Muscle of back (tissue), 13 donors: ENCODE measurements at places on chromosomes 7 and 10. TPM values are rescaled to one million over a fixed set of nuclear protein-coding genes. Genes with fewer than 3 reads are reported as not detected.

GRCh38 chr10:86018735-86019058 is 347.9 kb downstream of the GRID1 start:
- no peak for DNase-seq

DNA sequence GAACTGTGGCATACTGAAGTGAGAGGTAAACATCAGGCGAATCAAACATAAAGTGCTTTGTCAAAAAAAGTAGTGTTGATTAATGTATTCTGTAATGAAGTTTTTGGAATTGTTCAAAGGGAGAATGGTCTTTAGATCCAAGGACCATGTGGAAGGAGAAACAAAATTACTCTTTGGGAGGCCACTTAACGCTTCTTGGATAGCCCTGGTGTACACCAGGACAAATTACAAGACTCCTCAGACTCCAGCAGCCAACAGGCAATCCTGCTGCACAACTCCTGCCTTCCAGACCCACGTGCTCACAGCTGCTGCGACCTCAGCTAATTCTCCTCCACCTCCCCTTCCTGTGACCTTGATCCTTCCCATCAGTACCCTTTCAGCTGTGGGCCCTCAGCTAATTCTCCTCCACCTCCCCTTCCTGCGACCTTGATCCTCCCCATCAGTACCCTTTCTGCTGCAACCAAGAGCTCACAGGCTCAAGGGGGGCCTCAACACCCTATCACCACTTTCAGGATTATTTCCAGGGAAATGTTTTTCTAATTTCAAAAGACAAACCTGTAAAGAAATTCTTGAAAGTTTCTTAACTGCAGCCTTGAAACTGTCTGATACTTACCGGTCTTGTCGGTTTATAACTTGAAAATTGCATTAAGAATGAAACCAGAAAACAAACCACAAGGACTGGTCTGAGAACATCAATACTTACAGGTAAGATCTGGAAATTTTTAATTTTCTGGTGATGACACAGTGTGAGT is 29.7 kb upstream of the DDC start:
- no peak for DNase-seq

- DNase-seq, result no peak
These were observed 200.3 kb upstream of the PRSS1 start for GRCh38 chr7:142548978-142549377.

DNA sequence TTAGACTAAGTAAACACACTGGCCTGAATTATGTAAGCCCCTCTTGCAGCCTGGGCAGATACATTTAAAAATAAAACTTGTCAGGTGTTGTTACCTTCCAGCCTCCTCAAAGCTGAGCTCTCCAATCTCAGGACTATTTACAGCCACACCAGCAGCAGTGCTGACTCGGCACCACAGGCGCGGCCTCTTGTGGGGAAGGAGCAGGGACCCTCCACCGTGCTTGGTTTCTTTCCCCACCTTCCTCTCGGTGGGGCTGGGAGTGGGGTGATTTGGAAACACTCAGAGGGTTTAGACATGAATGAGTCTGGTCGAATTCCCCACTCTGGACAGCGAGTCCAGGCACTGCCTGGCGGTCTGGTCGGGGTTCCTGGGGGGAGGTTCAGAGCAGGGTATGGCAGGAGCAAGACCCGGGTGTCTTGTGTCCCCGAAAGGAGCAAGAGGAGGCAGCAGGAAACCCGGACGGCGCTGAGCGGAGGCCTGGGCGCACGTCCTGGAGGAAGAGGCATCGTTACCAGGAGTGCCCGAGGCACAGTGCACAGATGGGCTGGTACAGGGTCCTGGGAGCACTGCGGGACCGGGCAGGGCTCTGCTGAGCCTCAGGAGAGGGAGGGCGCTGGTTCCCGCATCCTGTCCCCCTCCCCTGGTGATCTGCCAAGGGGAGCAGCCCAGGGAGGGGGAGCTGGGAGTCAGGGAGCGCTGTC is 29.2 kb upstream of the CFAP46 start:
- no peak for DNase-seq

DNA sequence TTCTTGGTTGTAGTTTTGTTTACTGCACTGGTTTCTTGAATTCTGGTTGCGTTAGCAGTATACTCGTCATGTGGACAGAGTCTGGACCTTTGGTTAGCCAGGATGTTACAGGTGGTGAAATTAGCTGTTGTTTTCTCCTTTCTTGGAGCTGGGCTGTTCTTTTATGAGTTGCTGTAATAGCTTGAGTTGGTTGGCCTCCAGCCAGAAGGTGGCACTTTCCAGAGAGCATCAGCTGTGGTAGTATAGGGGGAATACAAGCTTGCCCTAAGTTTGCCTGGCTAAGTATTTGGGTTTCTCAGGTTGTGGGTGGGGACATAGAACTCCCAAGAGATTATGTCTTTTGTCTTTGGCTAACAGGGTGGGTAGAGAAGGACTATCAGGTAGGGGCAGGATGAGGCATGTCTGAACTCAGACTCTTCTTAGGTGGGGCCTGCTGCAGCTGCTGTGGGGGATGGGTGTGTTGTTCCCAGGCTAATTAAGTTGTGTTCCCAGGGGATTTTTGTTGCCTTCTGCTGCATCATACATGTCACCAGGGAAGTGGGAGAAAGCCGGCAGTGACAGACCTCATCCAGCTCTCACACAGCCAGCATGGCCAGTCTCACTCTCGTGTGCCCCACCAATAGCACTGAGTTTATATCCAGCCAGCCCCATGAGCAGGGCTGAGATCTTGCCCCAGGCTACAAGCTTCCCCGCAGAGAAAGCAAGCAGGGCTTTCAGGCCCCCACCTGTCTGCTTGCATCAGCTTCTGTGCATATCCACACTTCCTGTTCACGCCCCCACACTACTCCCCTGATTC is 246.7 kb upstream of the TPK1 start:
- no peak for DNase-seq

Gene LRWD1
- 10.3 TPM for polyA plus RNA-seq

- DNase-seq, result no peak
These were observed 60.1 kb upstream of the GSDME start for GRCh38 chr7:24817339-24817738.

DNA sequence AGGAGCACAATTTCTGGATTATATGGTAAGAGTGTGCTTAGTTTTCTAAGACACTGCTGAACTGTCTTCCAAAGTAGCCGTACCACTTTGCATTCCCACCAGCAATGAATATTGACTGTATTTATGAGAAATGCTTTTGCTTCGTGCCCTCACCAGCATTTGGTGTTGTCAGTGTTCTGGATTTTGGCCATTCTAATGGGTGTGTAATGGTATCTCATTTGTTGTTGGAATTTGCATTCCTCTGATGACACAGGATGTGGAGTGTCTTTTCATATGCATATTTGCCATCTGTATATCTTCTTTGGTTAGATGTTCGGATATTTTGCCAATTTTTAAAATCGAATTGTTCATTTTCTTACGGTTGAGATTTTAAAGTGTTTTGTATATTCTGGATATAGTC is 558.5 kb upstream of the FZD8 start:
- DNase-seq, result no peak

DNA sequence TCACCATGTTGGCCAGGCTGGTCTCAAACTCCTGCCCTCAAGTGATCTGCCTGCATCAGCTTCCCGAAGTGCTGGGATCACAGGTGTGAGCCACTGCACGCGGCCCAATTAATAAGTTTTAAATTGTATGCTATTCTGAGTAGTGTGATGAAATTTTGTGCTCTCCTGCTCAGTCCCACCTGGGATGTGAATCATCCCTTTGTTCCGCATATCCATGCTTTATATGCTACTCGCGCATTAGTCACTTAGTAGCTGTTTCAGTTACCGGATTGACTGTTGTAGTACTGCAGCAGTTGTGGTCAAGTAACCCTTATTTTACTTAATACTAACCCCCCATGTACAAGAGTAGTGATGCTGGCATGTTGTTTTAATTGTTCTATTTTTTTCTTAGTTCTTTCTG is 47.3 kb upstream of the OIT3 start:
- DNase-seq, result no peak

Gene COL17A1
- polyA plus RNA-seq, result 0.16 TPM

Gene CYP3A7
- polyA plus RNA-seq, result not detected

Gene LBX1
- polyA plus RNA-seq, result 1.3 TPM

DNA sequence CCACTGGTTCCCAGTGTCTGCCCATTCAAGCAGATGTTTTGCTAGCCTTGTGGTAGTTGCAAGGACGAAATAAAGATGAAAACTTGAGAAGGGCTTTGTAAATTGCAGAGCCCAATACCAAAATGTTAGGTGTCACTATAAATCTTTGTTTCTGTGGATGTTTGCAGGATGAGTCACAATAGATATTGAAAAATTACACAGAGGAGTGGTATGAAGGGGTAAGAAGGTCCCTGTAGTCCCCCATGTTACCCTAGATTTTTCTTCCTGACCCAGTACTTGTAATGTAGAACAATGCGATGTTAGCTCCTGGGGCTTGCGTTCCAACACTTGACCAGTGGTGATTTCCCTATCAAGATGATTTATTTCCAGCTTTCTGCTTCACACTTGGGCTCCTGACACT is 102.6 kb upstream of the LYZL1 start:
- no peak for DNase-seq

Gene NFKB2
- 16.5 TPM for polyA plus RNA-seq

- no peak for DNase-seq
These were observed 79.4 kb downstream of the EMX2 start for GRCh38 chr10:117621795-117622420.

GRCh38 chr10:97543025-97543546 is 29.5 kb upstream of the ANKRD2 start:
- peak; percentile 87 for DNase-seq

DNA sequence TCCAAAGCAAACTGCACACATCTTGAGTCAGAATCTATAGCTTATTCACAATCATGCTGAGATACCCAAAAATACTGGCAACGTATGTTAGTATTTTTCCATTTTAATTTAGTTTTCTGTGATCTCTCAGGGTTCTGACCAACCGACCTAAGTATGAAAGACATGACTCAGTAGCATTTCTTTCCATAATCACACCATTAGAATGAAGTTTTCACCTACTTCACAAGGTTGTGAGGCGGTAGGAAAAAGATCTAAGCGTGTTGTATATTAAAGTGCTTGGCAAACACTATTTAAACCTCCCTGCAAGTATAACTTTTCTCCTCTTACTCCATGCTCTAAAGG is 49.1 kb downstream of the PLCE1 start:
- no peak for DNase-seq

Gene FEZF1
- polyA plus RNA-seq, result 0.51 TPM

Gene OR2A12
- polyA plus RNA-seq, result not detected

- DNase-seq, result no peak
These were observed 60.0 kb downstream of the VSTM4 start for GRCh38 chr10:49055221-49055849.

Gene IQUB
- 0.36 TPM for polyA plus RNA-seq

- DNase-seq, result no peak
These were observed 58.7 kb upstream of the MYL10 start for GRCh38 chr7:101687791-101688182.

GRCh38 chr7:77540402-77540822 is 3.3 kb downstream of the PTPN12 start:
- no peak for DNase-seq

- DNase-seq, result peak; percentile 65
These were observed 22.5 kb downstream of the FKBP6 start for GRCh38 chr7:73350306-73351068.
